Right renal cortex interstitium (tissue), 3 donors: ENCODE measurements at places on chromosomes 1 and 21. TPM values are rescaled to one million over a fixed set of nuclear protein-coding genes. Genes with fewer than 3 reads are reported as not detected.

DNA sequence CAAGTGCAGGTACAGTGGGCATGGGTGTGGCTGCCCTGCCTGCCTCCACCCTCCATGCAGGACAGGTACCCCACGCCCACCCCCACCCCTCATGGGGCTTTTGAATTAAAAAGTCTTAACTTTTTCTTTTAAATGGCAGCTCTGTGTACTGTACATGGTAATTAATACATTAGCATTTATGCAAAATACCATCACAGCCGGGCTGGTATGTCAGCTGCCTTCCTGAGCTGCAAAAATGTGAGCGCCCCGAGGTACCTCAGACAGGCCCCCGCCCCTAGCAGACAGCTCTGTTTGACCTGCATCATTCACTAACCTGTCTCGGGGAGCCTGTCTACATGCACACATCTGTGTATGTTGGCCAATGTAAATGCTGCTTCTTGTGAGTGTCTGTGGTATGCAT is 42.2 kb upstream of the POU3F1 start:
- DNase-seq = no peak

DNA sequence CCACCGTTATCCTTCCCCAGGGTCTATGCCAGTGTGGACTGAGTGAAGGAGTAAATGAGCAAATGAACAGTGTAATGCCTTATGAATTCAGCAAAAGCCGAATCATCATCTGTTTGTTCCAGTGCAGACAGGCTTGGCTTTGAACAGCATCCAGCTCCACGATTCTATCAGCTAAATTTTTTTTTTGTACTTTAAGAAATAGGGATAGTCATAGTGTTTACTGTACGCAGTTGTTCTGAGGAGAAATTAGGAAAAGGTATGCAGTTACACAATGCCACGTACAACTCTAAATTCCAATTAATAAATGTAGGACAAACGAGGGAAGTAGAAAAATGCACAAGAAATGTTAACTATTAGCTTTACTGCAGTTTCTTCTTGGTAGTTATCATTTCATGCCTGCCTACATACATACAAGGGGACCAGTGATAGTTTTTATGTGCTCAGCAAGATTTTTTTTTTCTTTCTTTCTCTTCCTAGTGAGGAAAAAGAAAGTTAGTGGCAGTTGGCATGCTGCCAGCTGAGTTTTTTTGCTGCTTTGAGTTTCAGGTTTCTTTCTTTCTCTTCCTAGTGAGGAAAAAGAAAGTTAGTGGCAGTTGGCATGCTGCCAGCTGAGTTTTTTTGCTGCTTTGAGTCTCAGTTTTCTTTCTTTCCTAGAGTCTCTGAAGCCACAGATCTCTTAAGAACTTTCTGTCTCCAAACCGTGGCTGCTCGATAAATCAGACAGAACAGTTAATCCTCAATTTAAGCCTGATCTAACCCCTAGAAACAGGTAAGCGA is at the start of gene IFI44L:
IFI44L (plus strand) TSS at position 646 of the 777 bp plus-strand sequence. CDS start 7,468 bp downstream, outside the sequence.
- peak; percentile 24 for DNase-seq

GRCh38 chr1:214566158-214567104 is 15.0 kb upstream of the PTPN14 start:
- no peak for DNase-seq

GRCh38 chr1:204726478-204726877 is 40.9 kb upstream of the LRRN2 start:
- DNase-seq = no peak

DNA sequence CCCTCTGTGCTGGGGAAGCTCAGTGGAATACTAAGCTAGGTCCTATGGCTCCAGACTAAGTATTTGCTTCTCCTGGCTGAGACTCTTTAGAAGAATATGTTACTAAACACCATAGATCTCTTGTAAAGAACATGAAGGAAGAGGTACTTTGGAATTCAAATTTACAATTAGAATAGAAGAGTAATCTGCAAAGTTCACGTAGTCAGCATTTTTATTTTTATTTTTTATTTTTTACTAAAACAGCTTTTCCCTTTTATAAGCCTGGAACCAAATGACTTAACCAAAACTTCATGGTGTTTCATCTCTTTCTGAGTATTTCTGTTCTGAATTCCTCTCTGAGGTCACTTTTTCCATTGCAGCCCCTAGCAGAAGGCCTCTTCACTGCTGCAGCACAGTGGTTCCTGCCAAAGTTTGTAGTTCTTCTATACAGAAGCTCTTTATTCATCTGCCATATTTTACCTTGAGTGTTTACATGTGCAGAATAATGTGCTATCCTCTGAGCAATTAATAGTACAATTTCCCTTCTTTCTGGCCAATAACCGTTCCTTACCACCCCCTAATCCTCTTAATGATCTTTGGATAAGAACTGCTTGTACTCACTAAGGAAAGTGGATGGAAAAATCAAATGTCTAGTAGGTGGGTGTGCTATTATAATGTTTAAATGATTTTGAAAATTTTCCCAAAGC is 27.2 kb downstream of the TSEN15 start:
- DNase-seq = no peak

GRCh38 chr21:46347203-46347550 is 23.2 kb downstream of the PCNT start:
- DNase-seq = no peak

DNA sequence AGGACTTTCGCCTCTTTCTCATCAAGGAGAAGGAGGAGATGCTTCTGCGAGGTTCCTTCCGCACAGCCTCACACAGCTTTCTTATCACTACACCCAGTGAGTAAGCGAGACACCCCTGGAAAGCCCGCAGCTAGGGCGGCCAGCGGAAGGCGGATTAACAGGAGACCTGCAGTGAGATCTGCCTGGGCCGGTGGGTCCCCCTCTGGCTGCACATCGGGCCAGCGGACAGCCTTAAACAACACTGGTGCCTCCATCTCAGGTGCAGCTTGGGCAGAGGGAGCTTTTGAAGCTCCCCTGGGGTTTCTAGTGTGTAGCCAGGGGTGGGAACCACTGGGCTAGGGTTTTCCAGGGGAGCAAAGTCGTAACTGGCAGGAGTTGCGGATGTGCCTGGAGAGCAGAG is 17.5 kb upstream of the MTARC1 start:
- DNase-seq = no peak

GRCh38 chr1:185819798-185820197 is 85.6 kb downstream of the HMCN1 start:
- no peak for DNase-seq

DNA sequence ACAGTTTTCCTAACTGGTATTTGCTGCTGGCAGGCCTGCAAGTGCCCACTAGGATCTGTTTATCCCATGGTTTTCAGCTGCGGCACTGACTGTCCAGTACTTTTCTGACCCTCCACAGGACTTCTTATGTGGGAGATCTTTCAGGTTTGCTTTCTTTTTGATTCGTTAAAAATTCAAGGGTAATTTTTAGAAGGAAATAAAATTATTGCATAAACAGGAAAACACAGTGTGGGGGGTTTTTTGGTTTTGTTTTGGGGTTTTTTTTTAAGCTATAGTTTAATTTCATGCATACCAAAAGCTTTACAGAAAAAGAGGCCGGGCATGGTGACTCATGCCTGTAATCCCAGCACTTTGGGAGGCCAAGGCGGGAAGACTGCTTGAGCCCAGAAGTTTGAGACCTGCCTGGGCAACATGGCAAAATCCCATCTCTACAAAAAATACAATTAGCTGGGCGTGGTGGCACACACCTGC is 3.6 kb downstream of the NIBAN1 start:
- DNase-seq = no peak

- no peak for DNase-seq
Observed at GRCh38 chr1:27967884-27968466, 8.2 kb downstream of the XKR8 start.

DNA sequence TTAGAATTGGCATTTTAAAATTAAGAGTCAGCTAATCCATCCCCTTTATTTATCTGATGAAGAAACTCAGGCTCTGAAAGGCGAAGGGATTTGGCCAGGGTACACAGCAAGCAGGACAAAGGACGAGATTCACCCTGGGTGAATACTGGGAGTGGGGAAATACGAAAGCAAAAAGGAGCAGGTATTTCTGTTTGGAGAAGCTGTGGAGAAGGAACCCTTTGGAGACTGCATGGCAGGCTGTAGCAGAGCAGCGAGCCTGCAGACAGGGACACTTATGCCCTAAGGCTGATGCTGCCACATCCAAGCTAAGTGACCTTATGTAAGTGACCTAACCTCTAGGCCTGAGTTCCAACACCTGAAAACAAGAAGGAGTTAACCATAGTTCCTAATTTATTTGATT is 207.2 kb upstream of the C1orf87 start:
- DNase-seq = no peak

- no peak for DNase-seq
Observed at GRCh38 chr1:36354486-36354885, 31.0 kb upstream of the EVA1B start.

- DNase-seq = no peak
Observed at GRCh38 chr21:44889625-44890337, 16.3 kb upstream of the PTTG1IP start.

DNA sequence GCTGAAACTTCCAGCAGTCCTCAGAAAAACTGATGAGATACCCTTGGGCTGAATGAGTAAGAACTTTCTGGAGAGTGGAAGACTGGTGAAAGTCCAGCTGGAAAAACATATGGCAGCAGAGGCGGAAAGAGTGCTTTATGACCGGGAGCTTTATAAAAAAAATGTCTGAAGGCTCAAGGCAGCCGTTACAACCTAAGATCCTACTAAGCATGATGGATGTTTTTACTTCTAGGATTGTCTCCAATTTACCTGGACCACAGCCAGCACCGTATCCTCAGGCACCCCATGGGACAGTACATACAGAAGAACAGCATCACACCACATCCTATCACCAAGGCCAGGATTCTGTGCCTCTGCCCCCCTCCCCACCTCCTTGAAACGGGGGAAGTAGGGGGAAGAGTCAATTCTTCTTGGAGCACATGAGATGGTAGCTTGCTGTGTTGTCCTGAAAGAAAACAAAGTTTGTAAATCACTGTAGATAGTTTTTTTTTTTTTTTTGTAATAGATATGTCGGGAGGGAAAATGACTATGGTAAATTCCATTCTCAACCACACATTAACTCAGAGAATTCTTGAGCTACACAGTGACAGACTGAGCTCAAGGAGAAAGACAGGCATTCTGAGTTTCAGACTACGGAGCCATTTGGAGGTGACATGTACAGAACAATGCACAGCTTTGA is 11.8 kb upstream of the IRF2BP2 start:
- no peak for DNase-seq

GRCh38 chr1:1906185-1907097 is 8.6 kb upstream of the CALML6 start:
- peak; percentile 73 for DNase-seq

DNA sequence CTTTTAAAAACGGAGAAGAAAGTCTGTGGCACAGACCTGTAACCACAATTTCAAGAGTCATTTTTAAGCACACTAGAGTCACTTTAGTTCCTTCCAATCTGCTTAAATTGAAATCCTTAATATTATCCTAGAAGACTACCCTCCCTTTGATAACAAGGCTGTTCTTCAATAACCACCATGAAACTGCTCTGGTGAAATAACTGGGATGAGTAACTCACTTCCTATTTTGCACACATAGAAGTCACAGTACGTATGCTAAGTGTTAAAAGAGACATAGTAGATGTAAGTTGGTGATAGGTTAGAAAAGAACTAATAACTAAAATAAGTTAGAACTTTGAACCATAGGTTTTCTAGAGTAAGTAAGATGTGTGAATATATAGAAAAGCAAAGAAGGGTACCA is 107.8 kb downstream of the NME7 start:
- DNase-seq = no peak

DNA sequence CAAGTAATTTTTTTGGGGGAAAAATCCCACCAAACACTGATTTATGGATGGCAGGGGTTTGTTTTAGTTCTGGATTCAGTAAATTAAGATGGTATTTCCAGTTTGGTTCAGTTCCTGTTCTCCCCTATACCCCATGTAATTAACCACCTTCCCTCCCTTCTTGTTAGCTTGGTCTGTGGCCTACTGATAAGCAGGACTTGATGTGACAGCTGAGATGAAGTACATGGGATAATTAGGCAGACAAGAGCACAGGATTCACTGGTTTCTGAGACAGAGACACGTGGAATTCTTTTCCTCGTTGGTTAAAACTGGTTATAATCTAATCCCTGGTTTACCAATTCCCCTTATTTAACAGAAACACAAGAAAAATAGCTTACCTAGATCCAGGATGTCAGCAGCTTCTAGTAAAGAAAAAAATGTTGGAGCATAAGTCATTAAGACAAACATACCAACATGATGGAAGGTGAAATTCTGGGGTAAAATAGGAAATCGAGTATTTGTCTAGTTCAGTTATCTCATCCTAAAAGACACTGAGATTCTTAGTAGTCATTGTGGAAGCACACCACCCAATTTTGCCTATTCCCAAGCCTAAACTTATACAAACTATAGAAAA is 81.5 kb downstream of the SCMH1 start:
- no peak for DNase-seq

The DYRK3 gene
- polyA plus RNA-seq = 8.5 TPM

The TLR5 gene
- polyA plus RNA-seq = 5.8 TPM

The SERPINC1 gene
- 0.52 TPM for polyA plus RNA-seq

The PTPRU gene
- 12.0 TPM for polyA plus RNA-seq

The GREM2 gene
- 0.95 TPM for polyA plus RNA-seq

The IFT25 gene
- 46.7 TPM for polyA plus RNA-seq

The ATP5IF1 gene
- polyA plus RNA-seq = 269 TPM

The GLUL gene
- polyA plus RNA-seq = 300 TPM

The SPSB1 gene
- polyA plus RNA-seq = 11.6 TPM

The MAN1C1 gene
- polyA plus RNA-seq = 16.0 TPM

The RAB25 gene
- polyA plus RNA-seq = 62.7 TPM

The RPS27 gene
- polyA plus RNA-seq = 3,554 TPM
